NCI-H1417 (cell line): ENCODE measurements at places on chromosomes 2 and 18.

DNA sequence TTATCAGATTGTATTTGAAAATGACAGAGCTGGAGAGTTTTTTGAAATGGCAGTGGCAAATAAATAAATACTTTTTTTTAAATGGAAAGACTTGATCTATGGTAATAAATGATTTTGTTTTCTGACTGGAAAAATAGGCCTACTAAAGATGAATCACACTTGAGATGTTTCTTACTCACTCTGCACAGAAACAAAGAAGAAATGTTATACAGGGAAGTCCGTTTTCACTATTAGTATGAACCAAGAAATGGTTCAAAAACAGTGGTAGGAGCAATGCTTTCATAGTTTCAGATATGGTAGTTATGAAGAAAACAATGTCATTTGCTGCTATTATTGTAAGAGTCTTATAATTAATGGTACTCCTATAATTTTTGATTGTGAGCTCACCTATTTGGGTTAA lies 30.9 kb downstream of the CD28 start:
- DNase-seq = no peak

GRCh38 chr2:62243983-62244382 lies 48.1 kb downstream of the B3GNT2 start:
- DNase-seq = no peak

GRCh38 chr2:162063899-162064298 lies 10.1 kb downstream of the DPP4 start:
- DNase-seq = no peak

DNA sequence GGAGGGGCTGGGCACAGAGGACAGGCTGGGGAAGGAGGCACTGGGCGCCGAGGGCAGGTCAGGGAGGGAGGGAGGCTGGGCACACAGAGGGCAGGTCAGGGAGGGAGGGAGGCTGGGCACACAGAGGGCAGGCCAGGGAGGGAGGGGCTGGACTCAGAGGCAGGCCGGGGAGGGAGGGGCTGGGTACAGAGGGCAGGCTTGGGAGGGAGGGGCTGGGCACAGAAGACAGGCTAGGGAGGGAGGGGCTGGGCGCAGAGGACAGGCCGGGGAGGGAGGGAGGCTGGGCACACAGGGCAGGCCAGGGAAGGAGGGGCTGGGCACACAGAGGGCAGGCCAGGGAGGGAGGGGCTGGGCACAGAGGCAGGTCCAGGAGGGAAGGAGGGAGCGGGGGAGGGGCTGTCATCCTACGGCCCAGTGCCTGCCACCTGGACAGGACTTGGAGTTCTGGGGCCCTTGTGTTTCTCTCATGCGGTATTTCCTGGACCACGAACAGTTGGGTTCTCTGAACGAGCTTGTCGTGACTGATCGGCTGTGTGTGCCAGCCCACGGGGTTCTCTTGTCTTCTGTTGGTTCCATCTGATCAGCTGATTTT lies 46.7 kb upstream of the KCNG2 start:
- no peak for DNase-seq
